NCI-H1092 (cell line): ENCODE measurements at places on chromosomes 11 and 22.

DNA sequence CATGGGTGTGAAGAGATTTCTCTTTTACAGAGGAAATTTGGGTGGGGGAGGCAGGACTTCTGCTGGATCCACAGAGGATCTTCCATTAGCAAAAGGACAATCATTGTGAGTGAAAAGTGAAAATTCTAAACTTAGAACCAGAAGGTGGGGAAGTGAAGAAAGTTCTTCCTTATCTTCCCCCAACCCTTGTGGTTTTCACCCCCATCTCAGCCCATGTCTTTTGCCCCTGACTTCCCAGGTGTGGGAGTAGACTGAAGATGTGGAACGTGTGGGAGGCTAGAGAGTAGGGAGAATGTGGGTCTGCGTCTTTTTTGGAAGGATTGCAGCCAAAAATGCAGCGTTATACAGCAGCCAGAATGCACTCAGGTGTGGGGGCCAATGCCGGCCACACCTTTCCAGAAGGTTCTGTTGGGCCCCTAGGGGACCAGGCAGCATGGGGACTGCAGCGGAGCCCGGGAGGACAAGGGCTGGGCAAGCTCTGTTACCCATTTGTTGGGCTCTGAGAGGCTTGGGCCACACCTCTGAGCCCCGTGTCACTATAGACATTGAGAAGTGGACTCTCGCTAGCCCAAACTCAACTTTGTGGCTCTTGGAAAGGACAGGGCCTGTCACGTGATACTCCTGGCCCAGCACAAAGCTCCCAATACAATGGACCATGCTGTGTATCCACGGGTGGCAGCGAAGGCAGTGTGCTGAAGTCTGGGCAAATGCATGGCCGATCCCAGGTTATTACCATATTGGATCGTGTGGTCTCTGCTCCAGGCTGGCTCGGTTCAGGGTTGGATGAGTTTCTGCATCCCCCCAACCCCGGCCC, 32.8 kb upstream of the LINC01488 start:
- no peak for DNase-seq

GRCh38 chr11:131025421-131026125, 109.3 kb upstream of the SNX19 start:
- DNase-seq: no peak

GRCh38 chr11:86255896-86256295, 11.3 kb downstream of the EED start:
- DNase-seq: no peak

GRCh38 chr11:61787928-61788491, 4.4 kb downstream of the TMEM258 start:
- DNase-seq: no peak
